LHCN-M2 (cell line): ENCODE measurements at places on chromosomes 6 and 20. TPM values are rescaled to one million over a fixed set of nuclear protein-coding genes. Genes with fewer than 3 reads are reported as not detected.

MYB gene
- 1.6 and 2.0 TPM in 2 replicates for total RNA-seq

RARS2 gene
- total RNA-seq = 32.5 and 36.4 TPM in 2 replicates

COX4I2 gene
- not detected in 2 replicates for total RNA-seq

ZC3H12D gene
- 0.06 TPM in 1 of 2 replicates, not detected in the other for total RNA-seq

RAB44 gene
- total RNA-seq = not detected in 2 replicates

GLP1R gene
- not detected in 2 replicates for total RNA-seq

AHCY gene
- 137 and 141 TPM in 2 replicates for total RNA-seq

STMND1 gene
- total RNA-seq = not detected in 2 replicates

MUC22 gene
- not detected in 2 replicates for total RNA-seq

LKAAEAR1 gene
- total RNA-seq = 0.40 and 1.7 TPM in 2 replicates

TMEM170B gene
- 0.77 and 1.3 TPM in 2 replicates for total RNA-seq

BPIFB2 gene
- not detected in 2 replicates for total RNA-seq

CPNE1 gene
- 148 and 168 TPM in 2 replicates for total RNA-seq

C20orf204 gene
- total RNA-seq = 0.17 and 0.19 TPM in 2 replicates

EFCAB8 gene
- total RNA-seq = 0.17 TPM in 1 of 2 replicates, not detected in the other

CRISP3 gene
- total RNA-seq = not detected in 2 replicates

ABHD16B gene
- total RNA-seq = not detected in 2 replicates

LY6G6F gene
- not detected in 2 replicates for total RNA-seq

COL11A2 gene
- total RNA-seq = 0.96 and 1.1 TPM in 2 replicates

SLC22A1 gene
- 0.17 and 0.19 TPM in 2 replicates for total RNA-seq

STMN3 gene
- 39.3 and 49.8 TPM in 2 replicates for total RNA-seq

SNX3 gene
- total RNA-seq = 159 and 163 TPM in 2 replicates

EMILIN3 gene
- total RNA-seq = not detected in 2 replicates

NR2E1 gene
- total RNA-seq = not detected in 2 replicates

LYRM2 gene
- 46.6 and 50.7 TPM in 2 replicates for total RNA-seq

GNAS-AS1 gene
- total RNA-seq = 0.11 TPM in 1 of 2 replicates, not detected in the other

PLN gene
- total RNA-seq = not detected in 2 replicates

ZNF165 gene
- total RNA-seq = 0.40 and 0.45 TPM in 2 replicates

HSPA12B gene
- not detected in 2 replicates for total RNA-seq

ASIP gene
- total RNA-seq = not detected in 2 replicates

NRN1 gene
- total RNA-seq = 40.7 and 41.2 TPM in 2 replicates

ARFGEF3 gene
- under 0.01 and 0.06 TPM in 2 replicates for total RNA-seq

RIN2 gene
- total RNA-seq = 71.6 and 73.6 TPM in 2 replicates

OR2B6 gene
- total RNA-seq = not detected in 2 replicates

HRH3 gene
- not detected in 2 replicates for total RNA-seq

COL12A1 gene
- 29.0 and 31.5 TPM in 2 replicates for total RNA-seq

SS18L1 gene
- 14.3 and 18.0 TPM in 2 replicates for total RNA-seq

PSMB9 gene
- total RNA-seq = 9.0 and 20.0 TPM in 2 replicates

STX7 gene
- 34.1 TPM in 2 replicates for total RNA-seq
